ENCODE measurements at places on chromosomes 3 and 15. TPM values are rescaled to one million over a fixed set of nuclear protein-coding genes. Genes with fewer than 3 reads are reported as not detected.

Gene TRPM1
- not detected for total RNA-seq

GRCh38 chr15:75416584-75416983 lies 34.9 kb downstream of the SIN3A start:
- H3K4me1 ChIP-seq, result peaks cover 13% of the 10 kb centered on the region
- DNase-seq, result no peak
- peaks cover 26% of the 10 kb centered on the region for H3K36me3 ChIP-seq
- H3K27me3 ChIP-seq, result no peaks in the 10 kb centered on the region
- H3K27ac ChIP-seq, result no peak overlapping the region

DNA sequence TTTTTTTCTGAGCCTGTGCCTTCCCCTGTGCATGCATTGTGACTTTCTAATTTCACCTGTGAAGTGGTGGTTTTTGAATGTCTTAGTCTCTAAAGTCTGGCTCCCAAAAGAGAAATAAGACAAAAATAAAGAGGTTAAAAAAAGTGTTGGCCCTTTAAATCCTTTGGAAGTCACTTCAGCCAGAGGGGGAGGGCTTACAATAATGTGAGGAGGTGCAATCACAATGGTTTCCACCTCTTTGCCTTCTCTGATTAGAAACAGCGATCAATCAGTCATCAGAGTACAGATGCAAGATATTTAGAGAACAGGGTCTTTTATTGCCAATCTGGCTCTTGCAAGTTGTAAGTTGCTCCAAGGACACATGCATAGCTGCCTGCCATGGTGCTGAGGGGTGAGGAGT lies 64.1 kb upstream of the GCSAM start:
- no peaks in the 10 kb centered on the region for H3K36me3 ChIP-seq
- H3K4me3 ChIP-seq, result no peak overlapping the region
- no peak for DNase-seq
- H3K27ac ChIP-seq, result no peak overlapping the region
- H3K27me3 ChIP-seq, result no peaks in the 10 kb centered on the region

- no peaks in the 10 kb centered on the region for H3K36me3 ChIP-seq
- H3K27me3 ChIP-seq, result no peaks in the 10 kb centered on the region
- no peak for DNase-seq
- H3K4me1 ChIP-seq, result no peaks in the 10 kb centered on the region
These were observed 131.6 kb downstream of the CHCHD6 start for GRCh38 chr3:126835472-126836219.

DNA sequence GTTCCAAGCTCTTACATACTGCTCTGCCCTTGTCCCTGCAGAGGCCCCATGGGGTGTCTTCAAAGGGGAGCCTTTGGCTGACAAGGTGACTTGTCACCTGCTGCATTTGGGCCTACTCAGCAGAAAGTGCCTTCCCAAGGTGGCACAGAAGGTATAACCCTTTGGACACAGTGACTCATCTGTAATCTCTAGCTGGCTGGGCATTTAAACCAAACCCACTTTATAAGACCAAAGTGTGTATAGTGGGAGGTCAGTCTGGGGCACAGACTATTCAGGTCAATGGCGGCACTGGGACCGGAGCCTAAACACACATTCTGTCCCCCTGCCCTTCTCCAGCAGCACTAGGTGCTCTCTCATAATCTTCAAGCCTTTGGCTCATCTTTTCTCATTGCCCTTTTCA lies 35.1 kb downstream of the GJD2 start:
- no peaks in the 10 kb centered on the region for H3K27me3 ChIP-seq
- no peaks in the 10 kb centered on the region for H3K36me3 ChIP-seq
- no peak for DNase-seq
- H3K4me3 ChIP-seq, result no peak overlapping the region

GRCh38 chr3:67534594-67534993 lies 119.8 kb downstream of the SUCLG2 start:
- no peak for DNase-seq
- H3K27ac ChIP-seq, result no peak overlapping the region
- H3K36me3 ChIP-seq, result no peaks in the 10 kb centered on the region
- H3K27me3 ChIP-seq, result no peaks in the 10 kb centered on the region
- H3K4me3 ChIP-seq, result no peak overlapping the region

GRCh38 chr15:57494581-57494980 lies 97.1 kb upstream of the MYZAP start:
- no peaks in the 10 kb centered on the region for H3K36me3 ChIP-seq
- H3K4me1 ChIP-seq, result peaks cover 24% of the 10 kb centered on the region
- DNase-seq, result no peak
- no peaks in the 10 kb centered on the region for H3K27me3 ChIP-seq

DNA sequence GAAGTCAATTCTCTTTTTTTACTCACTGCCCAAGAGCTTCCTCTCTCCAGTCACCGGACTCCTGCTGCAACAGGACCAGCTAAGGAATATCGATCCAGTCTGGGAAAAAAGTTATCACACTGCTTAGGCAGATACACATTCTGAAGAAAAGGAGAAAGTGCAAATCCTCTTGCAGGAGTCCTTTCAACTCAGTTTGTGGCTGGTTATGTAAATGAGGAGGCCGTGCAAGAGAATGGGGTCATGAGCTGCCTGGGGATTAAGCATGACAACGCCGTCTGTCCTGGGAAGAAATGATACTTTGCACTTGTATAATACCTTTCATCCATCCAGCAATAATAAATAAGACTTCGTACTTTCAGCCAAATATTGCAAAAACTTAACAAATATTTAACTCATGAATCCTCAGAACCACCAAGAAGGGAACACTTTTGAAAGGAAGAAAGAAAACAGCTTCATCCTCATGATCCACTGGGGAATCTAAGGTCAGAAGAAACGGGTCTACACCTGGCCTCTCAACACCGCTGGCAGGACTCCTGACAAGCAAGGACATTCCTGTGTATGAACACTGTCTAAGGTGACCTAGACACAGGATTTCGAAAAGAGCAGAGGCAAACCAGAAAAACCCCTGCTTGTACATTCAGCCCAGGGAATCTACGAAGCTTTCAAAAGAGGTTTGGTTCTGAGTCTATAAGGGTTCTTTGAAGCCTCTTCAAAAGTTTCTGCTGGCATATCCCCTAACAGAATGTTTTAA lies 13.1 kb upstream of the WWTR1 start:
- H3K27ac ChIP-seq, result no peak overlapping the region
- DNase-seq, result no peak
- H3K27me3 ChIP-seq, result no peaks in the 10 kb centered on the region
- H3K4me1 ChIP-seq, result no peaks in the 10 kb centered on the region
- no peaks in the 10 kb centered on the region for H3K36me3 ChIP-seq
